ENCODE measurements at places on chromosomes 4 and X.

DNA sequence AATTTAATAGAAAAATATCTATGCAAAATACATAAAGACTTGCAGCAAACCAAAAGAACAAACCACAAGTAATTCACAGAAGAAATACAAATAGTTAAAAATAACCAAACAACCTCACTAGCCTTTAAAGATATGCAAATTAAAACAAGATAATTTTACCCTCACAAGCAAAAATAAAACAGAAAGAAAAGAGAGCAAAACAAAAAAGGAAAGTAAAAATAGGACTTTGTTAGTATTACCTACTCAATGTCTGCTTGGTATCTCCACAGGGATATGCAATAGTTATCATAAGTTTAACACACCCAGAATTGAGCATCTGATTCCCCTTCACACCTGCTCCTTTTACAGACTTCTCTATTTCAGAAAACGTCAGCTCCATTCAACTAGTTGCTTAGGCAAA is 737.5 kb upstream of the MAGEB2 start:
- DNase-seq: no peak

DNA sequence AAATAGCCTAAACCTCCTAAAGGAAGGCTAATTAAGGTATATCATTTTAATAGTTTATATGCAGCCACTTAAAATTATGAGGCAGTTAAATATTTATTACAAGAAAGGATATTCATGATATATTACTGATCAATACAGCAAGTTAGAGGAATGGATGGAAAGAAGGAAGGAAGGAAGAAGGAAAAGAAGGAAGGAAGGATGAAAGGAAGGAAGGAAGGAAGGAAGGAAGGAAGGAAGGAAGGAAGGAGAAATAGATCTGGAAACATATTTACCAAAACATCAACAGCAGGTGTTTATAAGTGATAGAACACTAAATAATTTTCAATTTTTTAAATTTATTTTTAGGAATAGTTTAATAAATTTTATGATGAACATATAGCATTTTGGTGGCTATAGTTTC is 17.5 kb downstream of the SLC7A11 start:
- no peak for DNase-seq

GRCh38 chr4:24067367-24068193 is 177.7 kb upstream of the PPARGC1A start:
- DNase-seq: no peak

DNA sequence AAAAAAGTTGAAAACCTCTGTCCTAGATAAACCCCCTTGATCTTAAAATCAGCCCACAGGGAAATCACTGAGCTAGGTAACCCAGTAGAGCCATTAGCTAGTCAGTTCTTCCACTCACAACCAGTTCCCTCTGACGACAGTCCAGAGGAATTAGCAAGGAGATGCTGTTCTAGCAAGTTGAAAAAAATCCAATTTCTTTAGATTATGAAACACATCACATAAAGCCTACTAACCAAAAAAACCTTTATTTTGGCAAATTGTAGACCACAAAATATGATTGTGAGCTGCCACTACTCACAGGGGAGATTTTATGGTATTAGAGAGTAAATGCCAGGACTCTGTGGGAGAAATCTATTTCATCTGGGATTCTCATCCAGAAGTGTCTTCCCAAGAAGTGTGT is 22.6 kb downstream of the ADAMTS3 start:
- no peak for DNase-seq

- no peak for DNase-seq
These were observed 407.3 kb downstream of the DMD start for GRCh38 chrX:32804034-32804433.

DNA sequence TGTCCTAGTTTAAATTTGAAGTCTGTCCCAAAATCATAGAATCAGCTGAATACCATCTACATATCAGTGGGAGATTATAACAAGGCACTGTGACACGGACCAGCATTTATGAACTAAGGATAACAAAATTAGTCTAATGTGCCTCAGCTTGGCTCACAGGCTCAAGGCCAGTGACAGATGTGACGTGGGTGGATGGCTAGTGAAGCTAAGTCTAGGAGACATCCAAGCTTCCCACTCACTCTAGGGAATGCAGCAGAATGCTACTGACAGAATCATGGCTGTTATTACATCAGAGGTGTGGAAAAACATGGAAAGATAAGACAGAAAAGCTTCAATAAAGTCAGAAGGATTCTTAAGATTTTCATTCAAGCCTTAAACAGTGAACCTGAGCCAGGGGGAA is 329.9 kb downstream of the NAF1 start:
- no peak for DNase-seq

DNA sequence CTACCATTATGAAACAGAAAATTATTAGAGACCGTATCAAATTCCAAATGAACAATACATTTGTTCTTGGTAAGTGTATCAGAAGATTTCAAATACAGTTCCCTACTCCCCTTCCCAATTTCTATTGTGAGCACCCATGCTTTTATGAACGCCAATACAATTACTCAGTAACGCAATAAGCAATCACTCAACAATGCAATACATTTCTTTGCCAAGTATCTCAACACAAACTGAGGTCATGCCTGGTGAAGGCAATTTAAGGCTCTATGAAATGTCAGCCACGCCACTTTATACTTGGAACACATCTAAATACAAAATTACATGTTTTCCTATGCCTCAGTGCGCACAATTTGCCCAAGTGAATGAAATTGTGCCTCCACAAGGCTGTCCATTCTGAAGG is 712 bp downstream of the PNPLA4 start:
- DNase-seq: no peak

- DNase-seq: no peak
These were observed 59.6 kb downstream of the GPRIN3 start for GRCh38 chr4:89247951-89248350.

DNA sequence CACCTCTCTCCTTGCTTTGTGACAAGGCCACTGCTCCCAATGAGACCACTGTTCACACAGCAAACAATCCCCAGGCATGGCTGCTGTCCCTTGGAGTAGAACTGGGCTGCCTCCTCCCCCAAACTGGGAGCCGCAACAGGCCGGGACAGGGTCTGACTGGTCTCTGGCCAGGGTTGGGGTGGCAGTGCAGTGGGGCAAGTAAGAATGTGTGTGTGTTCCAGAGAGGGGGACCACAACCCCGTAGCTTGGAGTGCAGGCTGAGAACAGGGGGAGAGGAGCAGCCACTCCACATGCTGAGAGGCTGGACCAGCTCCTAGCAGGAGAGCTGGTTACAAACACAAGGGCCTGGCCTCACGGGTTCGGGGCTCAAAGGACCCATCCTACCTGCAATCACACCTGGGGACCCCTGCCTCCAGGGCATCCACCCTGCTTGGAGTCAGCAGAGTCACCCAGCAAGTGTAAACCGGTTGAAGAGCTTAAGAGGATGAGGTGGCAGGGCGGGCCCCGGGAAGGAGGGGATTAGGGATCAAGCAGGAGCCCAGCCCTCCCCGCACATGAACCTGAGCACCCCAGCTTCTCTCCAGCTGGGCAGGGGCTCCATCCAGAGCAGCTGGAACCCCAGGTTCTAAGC is 3.8 kb upstream of the ZNF185 start:
- no peak for DNase-seq

DNA sequence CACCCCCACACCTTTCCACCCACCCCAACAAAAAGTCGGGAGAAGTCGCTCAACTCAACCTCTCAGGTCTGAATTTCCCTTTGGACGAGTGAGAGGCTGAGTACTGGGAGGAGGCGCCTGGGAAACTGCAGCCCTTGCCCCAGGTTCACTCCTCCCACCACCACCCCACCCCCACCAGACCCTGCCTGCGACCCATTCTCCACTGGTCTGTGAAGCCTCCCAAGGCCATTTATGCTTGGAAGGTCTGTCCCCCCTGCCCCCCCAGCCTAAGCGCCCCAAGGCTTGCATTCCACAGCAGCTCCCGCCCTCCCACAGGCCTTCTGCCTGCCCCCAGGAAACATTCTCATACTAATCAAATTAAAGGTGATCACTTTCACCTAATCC is 27.2 kb downstream of the ELF4 start:
- DNase-seq: no peak

GRCh38 chr4:118752551-118752950 is 67.4 kb downstream of the METTL14 start:
- no peak for DNase-seq

- no peak for DNase-seq
These were observed 14.8 kb downstream of the ELOVL6 start for GRCh38 chr4:110183643-110184042.

- DNase-seq: no peak
These were observed 6.3 kb upstream of the TRPC5OS start for GRCh38 chrX:111869639-111870034.

- DNase-seq: no peak
These were observed 16.9 kb upstream of the CEP135 start for GRCh38 chr4:55931833-55932232.

DNA sequence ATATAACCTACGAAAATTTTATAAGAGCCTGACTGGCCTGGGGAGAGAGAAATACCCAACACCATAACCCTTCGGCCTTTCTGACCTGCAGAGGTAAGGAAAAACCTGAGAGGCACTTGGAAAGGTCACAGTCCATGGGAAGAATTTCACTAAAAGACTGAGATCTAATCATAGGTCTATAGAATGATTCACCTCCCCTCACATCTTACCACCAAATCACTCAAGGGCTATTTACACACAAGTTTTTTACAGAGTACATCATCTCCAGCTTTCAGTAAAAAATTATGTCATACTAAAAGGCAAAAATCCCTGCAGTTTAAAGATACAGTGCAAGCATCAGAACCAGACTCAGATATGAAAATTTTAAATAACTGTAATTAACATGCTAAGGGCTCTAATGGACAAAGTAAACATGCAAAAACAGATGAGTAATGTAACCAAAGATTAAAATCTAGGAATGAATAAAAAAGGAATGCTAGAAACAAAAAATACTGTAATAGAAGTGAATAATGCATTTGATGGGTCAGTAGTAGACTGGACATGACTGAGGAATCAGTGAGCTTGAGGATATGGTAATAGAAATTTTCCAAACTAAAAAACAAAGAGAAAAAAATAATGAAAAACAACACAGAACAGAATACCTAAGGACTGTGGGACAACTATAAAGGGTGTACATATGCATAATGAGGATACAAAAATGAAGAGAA is 32.1 kb upstream of the SLC16A2 start:
- DNase-seq: no peak

GRCh38 chr4:15340902-15341732 is 86.7 kb upstream of the C1QTNF7 start:
- no peak for DNase-seq

DNA sequence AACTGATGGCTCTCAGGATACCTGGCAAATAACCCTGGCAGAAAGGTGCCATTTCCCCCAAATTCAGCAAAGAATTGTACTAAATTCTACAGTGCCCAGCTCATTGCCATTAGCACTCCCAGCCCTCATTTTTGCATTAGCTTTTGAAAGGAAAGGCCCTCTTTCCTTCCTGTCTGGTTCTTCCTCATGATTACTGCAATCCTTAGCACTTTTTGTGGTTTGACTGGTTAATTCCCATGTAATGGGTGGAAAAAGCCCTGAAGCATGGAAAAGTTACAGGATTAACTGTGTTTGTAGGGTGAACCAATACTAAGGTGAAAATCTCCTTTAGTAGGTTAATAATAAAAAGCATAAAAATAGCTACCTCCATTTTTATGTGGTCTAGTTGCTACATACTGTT is 139.5 kb downstream of the NPNT start:
- no peak for DNase-seq

DNA sequence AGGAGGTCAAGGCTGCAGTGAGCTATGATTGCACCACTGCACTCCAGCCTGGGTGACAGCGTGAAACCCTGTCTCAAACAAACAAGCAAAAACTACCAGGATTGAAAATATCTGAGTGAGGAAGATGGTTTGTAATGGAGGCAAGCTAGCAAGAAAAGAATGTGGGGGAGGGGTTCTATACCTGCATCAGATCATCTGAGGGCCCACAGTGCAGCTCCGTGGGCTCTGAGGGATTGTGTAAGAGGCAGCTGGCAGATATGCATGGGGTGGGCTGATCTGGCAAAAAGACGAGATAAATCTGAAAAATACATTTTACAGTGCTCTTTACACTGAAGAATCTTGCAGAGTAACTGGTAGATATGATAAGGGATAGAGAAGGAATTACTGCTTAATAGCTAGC is 28.9 kb upstream of the CHRNA9 start:
- no peak for DNase-seq

DNA sequence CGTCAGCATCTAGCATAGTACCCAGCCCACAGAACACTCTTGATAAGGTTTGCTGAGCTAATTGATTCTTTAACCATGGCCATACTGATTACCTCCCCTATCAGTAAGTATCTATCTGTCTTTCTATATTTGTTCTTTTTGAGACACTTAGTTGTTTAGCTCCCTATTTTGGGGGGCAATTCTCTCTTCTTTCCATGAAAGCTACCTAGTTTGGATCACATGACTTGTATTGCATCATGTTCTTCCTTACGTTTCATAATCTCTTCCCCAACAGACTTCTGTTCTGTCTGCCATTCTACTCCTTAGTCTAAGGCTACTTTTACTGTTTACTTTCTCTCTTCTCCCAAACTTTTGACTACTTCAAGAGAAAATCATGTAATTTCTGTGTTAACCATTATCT is 39.0 kb downstream of the TBC1D19 start:
- no peak for DNase-seq

DNA sequence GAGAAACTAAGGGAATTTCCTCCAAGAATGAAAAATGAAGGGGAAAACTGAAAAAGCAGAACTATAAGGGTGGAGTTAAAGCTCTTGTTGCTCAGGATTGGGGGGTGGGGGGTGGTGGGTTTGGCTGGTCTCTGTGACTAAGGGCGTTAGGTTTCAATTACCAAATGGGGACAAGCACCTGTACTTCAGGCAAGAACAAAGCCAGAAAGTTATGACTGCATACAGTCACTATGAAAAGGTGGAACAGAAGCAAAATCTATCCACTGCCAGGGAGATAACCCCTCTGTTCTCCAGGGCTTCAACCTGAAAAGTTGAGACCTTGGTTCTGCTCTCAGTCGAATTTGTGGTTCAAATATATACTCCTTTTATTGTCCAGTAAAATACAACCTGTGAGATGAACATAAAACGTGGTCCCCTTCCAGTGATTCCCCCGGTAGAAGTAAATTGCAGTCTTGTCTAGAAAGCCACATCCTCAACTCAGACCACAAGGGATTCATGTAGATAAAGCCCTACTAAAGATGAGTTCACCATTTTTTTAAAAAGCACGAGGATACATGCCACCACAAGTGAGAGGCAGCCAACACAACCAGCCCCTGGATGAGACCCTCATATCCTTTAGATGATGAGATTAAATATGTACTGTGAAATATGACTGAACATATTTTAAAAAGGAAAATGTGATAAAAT is 257.1 kb upstream of the RPS6KA3 start:
- DNase-seq: no peak

DNA sequence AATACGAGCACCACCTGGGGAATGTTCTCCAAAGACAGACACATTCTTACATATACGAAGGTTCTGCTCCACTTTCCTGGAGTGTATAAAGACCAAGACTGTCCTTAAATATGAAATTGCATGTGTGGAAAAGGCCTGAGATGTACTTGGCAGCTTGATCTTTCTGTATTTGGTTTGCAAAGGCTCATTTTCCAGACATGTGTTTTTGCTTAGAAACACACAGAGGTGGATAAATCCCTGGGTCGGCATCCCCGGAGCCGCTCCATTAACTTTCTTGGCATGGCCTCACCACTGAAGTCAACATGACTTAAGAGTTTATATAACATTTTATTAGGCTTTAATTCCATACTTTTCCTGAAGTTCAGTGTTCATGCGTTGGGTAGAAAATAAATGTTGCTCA is 239.4 kb downstream of the LDB2 start:
- DNase-seq: no peak

- DNase-seq: no peak
These were observed 99.5 kb upstream of the FAM9B start for GRCh38 chrX:9133426-9133825.

GRCh38 chr4:4695497-4695896 is 153.6 kb upstream of the STX18 start:
- DNase-seq: no peak

All from stimulated activated CD4-positive, alpha-beta T cell treated with anti-CD3 and anti-CD28 coated beads, Interleukin-4, amount 100 ng/mL, for 4 hours (primary cell).